GM04504 (cell line): ENCODE measurements at places on chromosomes 5 and 9.
A peak's percentile ranks its signal among the peaks of the same experiment; 100 is the strongest.

GRCh38 chr5:172493002-172493401, 38.7 kb upstream of the SH3PXD2B start:
- no peak for DNase-seq

DNA sequence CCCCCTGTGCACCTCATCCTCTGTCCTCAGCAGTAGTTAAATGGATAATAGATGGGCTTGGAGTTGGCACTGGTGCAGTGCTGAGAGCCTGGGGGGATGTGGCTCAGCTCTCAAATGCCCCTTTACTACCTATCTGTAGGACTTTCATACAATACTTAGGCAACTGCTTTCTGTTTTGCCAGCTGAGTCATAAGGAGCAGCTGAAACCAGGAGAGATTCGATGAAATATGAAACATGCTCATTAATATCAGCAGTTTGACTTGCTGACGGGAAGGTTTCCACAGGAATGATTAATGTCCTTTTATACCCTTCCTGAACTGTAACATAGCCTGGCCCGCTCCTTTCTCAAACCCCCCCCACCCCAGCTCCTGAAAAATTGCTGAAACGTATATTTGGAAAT, 142.6 kb downstream of the SAXO1 start:
- DNase-seq = peak; percentile 12

GRCh38 chr5:109656829-109657228, 32.9 kb upstream of the MAN2A1 start:
- peak; percentile 89 for DNase-seq

DNA sequence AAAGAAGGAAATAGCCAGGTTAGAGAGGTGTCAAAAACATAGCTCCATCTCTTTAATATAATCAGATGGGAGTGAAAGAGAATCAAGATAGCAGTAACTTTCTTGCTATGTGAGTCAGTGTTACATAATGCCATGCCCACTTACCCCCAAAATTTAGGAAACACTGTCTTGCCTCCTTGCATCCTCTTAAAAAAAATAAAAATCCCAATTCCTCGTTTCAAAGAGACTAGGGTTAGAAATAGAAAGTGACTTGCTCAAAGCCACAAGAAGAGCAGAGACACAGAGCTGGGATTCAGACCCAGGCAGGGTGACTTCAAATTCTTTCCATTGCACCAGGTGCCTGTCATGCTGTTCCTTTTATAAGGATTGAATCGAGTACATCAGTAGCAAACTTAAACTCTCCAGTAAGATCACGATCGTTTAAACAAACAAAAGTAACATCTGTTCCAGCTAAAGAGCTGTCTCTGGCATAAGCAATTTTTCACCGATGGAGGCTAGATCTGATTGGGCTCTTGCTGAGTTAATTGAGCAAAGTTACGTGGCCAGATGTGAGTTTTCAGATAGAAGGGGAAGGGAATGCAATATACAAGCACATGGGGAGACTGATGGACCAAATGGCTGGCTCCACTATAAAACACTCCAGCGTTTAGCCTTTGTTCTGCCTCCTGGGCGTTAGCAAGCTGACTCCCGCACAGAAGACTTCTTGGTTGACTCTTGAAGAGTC, 176.9 kb downstream of the PALM2AKAP2 start:
- no peak for DNase-seq

- no peak for DNase-seq
These were observed 262.8 kb upstream of the CDH6 start for GRCh38 chr5:30930736-30931135.

GRCh38 chr9:98154678-98155077, 35.7 kb upstream of the TRIM14 start:
- no peak for DNase-seq

DNA sequence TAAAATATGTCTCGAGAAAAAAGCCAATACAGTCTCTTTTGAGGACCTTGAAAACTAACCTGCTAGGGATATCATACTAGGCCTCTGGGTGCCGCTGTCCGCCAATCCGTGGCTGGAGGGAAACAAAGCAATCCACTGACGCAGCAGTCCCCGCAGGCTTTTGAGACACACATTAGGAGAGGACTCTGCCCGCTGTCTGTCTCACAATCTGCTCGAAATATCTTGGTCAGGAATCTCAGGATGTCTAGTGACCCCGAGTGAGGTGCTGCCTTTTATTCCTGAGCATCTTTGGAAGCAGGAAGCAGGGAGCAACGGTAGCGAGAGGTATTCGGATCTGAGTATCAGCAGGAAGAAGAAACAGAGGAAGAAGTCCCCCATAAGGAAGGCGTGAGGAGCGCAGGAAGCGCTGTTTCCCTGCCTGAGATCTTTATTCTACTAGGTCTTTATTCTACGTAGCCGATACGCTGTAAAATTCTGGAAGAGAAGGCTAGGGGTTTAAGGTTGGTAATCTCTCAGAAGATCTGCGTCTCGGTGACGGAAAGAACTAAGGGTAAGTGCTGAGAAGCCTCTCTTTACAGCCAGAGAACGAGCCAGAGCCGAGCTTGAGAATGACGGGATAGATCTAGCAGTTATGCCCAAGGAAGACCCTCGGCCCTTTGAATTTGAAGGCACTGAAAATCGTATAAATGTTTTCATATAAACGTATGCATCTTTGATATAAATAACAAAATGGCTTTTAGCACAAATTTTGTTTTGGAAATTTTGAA, 4.0 kb upstream of the PCDHGA1 start:
- peak; percentile 52 for DNase-seq

DNA sequence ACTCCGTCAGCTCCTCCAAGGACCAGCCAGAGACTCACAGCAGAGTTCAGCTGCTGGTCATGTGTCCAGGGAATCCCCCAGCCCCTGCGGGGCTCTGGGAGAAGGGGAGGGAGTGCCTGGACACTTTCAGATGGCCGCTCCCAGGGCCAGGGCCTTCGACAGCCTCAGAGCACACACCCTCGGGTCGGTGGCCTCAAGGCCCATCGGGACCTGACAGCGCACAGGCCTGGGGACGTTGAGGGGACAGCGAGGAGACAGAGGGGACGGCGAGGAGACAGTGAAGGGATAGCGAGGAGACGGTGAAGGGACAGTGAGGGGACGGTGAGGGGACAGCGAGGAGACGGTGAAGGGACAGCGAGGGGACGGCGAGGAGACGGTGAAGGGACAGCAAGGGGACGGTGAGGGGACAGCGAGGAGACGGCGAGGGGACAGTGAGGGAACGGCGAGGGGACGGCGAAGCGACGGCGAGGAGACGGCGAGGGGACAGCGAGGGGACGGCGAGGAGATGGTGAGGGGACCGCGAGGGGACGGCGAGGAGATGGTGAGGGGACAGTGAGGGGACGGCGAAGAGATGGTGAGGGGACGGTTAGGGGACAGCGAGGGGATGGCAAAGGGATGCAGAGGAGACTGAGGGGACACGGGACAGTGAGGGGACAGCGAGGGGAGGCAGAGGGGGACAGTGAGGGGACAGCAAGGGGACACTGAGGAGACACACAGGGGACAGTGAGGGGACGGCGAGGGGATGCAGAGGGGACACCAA, 47.3 kb downstream of the SLC12A7 start:
- DNase-seq = no peak

GRCh38 chr9:79701651-79702050, 129.9 kb downstream of the TLE4 start:
- DNase-seq = no peak
